ENCODE measurements at places on chromosomes 4 and X. TPM values are rescaled to one million over a fixed set of nuclear protein-coding genes. Genes with fewer than 3 reads are reported as not detected.

FGFBP2 gene
- total RNA-seq, result 0.71 TPM

RHOXF2B gene
- not detected for total RNA-seq

ATOH1 gene
- total RNA-seq, result not detected

SSX3 gene
- not detected for total RNA-seq

MBNL3 gene
- total RNA-seq, result 9.5 TPM

PNMA6A gene
- total RNA-seq, result 6.7 TPM

CT45A10 gene
- not detected for total RNA-seq

ATP10D gene
- total RNA-seq, result 25.9 TPM

UGT2A2 gene
- not detected for total RNA-seq

MAGEC3 gene
- not detected for total RNA-seq

UCP1 gene
- 0.46 TPM for total RNA-seq

NPY5R gene
- total RNA-seq, result not detected

HTR2C gene
- not detected for total RNA-seq

IL3RA gene
- total RNA-seq, result 3.3 TPM

PAGE1 gene
- not detected for total RNA-seq

FGFRL1 gene
- 59.1 TPM for total RNA-seq

SPANXC gene
- not detected for total RNA-seq

PLP1 gene
- 7.6 TPM for total RNA-seq
